ENCODE measurements at places on chromosomes 11 and 22.

DNA sequence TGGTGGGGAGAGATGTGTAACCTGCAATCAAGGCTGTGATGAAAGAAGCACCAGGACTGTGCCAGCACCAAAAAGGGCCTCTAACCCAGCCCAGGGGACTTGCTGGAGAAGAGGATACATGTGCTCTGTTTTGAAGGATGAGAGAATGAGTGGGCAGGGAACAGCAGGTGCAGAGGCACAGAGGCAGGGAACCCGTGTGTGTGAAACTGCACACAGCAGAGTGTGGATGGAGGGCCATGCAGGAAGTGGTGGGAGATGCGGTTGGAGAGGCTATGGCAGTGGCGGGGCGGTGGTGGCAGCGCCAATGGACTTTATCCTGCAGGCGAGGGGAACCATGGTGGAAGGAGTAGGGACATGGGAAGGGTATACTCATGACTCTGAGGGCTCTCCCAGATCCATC is 25.2 kb upstream of the LRRC32 start:
- DNase-seq, result no peak

DNA sequence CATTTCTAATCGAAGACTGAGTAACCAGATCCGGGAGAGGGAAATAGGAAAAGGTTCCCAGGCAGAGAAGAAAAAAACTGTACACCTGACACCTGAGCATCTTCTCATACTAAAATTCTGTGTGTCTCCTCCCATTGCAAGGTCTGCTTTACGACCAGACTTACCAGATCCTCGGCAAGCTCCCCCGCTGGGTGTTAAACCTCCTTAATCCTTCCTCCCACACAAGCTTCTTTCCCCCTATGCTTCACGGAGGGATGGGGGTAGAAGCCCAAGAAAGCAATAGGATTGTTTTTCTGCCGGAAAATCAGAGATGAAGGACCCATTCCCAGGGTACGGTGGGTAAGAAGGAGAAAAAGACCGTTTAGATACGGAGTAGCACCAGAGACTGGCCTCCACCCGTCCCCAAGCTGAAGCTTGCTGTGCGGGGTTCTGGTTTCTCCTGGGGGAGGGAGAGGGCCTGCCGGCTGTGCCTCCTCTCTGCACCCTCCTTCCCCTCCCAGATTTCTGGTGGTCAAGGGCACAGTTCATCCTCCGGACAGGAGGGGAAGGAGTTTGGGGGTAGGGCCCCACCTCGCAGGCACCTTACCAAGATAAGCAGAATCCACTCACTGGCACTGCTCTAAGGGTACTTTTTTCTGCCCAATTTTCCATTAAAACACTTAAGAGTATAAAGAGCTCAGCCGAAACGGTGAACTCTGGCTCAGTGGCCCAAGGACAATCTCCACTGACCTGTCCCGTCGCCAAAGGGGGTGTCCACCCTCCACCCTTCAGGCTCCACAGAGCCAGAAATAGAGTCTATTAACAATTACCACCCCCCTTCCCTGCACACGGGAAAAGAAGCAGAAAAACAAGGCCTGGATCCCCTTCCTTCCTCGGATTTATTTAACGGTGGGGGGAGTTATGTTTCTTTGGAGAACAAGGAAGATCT is 1.2 kb downstream of the TOB2 start:
- no peak for DNase-seq

DNA sequence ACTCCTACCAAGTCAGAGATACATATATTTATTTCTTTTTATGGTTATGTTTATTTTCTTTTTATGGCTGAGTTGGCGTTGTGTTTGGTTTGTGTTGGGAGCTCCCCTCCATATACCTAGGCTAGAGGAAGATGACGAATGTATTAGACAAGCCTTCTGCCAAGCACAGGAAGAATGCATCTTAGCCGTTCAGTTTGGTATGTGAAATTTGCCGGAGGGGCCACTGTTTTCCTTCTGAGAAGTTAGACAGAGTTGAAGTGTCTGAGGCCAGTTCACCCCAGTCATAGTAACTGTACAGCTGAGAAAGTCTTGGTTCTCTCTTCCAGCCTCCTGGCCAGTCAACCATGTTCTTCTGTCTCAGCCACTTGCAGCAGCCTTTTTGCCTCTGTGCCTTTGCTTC is 29.8 kb downstream of the TEAD1 start:
- DNase-seq, result no peak

DNA sequence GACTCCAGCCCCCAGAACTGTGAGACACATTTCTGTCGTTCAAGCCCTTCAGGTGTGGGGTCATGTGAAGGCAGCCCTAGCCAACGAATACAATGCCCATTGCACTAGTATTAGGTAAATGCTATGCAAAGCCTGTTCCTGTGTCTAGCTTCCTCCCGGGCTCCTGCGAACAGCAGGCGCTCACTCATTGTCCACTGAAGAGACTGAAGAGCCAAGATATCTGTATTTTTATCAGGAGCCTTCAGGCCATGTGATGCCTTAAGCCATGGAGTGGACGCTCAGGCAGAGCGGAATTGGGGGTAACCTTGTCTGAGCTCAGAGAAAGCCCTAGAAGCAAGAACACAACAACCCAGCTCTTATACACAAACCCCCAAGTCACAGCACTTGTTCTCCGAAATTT is 4.2 kb upstream of the TMPRSS6 start:
- DNase-seq, result no peak

DNA sequence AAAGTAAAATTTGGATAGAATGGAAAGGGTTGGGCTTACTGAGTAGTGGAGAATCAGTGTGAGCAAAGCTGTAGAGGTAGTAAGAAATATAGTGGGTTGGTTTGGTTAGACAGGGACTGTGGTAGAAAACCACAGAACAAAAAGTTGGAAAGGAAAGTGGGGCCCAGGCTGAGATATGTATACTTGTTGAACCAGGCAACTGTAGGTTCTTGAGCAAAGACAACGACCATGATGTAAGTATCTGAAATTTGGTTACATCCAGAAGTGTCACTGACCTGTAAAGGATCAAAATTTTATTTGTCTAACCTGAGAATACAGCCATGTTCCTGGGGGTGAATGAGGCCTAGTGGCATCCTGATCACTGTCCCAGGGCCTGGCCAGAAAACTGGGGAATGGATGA is 114.1 kb downstream of the STIM1 start:
- no peak for DNase-seq

DNA sequence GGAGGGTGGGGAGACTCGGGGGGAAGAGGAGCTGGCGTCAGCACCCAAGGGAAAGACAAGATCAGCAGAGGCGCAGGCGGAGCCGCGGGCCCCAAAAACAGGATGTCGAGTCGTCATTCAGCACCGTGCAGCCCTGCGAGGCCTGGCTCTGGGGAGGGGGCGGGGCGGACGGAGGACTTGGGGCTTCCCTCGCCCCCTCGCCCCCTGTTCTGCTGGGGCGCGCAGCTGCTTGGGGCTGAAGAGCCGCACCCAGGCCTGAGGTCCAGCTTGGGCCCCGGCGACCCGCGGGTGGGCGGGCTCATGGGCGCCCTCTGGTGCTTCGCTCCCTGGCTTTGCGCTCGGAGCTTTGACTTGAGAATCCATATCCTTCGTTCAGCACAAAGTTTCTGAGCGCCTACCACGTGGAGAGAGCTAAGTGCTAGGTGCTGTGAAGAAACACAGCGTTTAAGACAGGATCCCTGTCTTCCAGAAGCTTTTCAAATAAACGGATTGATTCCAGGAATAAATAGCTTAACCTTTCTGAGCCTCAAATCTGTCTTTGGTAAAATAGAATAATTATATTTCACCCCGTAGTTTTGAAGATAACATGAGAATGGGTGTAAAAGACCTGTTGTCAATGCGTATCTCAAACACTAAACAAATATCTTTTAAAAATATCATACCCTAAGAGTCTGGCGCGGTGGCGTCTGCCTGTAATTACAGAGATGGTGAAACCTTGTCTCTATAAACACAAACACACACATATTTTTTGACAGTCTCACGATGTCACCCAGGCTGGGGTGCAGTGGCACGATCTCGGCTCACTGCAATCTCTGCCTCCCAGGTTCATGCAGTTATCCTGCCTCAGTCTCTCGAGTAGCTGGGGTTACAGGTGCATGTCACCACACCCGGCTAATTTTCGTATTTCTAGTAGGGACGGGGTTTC is 929 bp upstream of the RHOG start:
- peak; percentile 82 for DNase-seq

DNA sequence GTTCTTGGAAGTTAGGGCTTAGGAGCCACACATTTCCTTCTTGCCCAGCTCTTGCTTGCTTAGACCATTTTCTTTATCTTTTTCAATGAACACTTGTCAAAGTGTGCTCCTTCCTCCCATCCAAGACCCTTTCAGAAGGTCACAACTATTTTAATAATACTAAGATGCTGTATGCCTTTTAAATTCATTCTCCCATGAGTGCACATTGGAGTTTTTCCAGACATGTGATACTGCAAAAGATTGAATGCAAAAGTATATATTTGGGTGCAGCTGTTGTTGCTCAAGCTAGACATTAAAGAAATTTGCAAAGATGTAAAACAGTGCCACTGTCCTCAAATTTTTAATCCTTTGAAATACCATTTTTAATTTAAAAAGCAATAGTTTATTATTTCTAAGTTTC is 69.3 kb upstream of the TNRC6B start:
- no peak for DNase-seq

DNA sequence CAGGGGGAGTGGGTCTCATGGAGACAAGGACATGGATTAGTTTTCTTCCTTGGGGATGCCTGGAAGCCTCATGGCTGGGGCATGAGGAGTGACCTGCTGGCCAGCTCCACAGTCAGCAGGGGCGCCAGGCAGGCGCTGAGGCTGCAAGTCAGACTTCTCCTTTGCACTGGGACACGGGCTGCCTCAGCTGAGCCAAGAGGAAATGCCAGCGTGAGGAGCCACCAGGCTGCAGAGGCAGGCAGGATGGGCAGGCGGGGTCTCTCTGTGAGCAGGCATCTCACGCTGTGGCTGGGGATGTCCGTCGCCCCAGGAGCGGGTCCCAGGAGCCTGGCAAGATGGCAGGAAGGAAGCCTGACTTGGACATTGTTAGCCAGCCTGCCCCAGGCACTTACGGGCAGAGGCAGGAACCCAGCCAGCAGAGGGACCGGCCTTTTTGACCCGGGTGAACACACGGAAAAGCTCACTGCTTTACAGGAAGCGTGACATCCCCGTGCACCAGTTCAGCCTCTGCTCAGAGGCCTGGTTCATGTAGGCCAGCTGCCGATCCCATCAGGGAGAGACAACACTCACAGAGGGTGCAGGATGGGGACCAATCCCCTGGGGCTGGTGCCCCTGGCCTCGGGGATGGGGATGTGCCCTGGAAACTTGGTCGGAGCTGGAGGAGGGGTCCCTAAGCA is 10.2 kb downstream of the GNB1L start:
- DNase-seq, result no peak

- DNase-seq, result no peak
These were observed 83.0 kb downstream of the AASDHPPT start for GRCh38 chr11:106160494-106160893.

GRCh38 chr11:121212536-121213361 is 79.8 kb upstream of the SC5D start:
- no peak for DNase-seq

GRCh38 chr11:20066783-20067156 is 93.5 kb downstream of the DBX1 start:
- no peak for DNase-seq

DNA sequence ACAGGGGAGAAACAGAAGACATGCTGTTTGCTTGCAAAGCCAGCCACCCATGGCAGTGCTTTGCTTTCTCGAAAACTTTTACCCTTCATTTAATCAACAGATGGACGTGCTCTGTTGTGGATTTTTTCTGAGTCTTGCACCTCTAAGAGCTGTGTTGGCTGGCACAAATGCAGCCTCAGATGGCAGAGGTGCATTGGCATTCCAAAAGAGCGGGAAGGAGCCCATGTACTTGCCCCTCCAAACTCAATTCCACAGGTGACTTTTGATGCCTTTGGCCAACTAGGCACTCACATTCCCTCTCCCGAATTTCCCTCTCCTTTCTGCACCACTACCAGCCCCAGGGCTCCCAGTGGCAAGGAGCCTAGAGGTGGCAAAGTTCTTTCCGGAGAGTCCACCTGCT is 1.2 kb downstream of the KIRREL3 start:
- DNase-seq, result no peak

- DNase-seq, result no peak
These were observed 64.7 kb downstream of the FCHSD2 start for GRCh38 chr11:73077454-73077853.

DNA sequence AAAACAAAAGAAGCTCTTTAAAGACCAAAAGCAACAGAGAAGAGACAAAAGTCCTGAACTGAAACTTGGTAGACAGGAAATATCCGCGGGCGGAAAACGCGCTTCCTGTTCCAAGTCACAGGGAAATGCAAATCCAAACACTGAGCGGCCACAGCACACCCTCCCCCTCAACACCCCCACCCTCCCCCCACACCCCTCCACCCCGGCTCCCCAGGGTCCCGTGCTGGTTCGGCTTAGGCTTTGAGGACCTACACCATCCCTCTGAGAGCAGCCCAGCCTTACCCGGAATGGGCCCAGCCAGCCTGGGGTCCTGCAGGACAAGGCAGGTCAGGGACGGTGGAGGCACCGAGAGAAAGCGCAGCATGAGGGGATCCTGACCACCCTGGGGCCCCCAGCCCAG is 160.4 kb downstream of the BRD1 start:
- no peak for DNase-seq

GRCh38 chr22:34880662-34881061 is 185.3 kb upstream of the ISX start:
- no peak for DNase-seq

GRCh38 chr22:39728236-39728860 is 157.8 kb downstream of the CACNA1I start:
- no peak for DNase-seq

DNA sequence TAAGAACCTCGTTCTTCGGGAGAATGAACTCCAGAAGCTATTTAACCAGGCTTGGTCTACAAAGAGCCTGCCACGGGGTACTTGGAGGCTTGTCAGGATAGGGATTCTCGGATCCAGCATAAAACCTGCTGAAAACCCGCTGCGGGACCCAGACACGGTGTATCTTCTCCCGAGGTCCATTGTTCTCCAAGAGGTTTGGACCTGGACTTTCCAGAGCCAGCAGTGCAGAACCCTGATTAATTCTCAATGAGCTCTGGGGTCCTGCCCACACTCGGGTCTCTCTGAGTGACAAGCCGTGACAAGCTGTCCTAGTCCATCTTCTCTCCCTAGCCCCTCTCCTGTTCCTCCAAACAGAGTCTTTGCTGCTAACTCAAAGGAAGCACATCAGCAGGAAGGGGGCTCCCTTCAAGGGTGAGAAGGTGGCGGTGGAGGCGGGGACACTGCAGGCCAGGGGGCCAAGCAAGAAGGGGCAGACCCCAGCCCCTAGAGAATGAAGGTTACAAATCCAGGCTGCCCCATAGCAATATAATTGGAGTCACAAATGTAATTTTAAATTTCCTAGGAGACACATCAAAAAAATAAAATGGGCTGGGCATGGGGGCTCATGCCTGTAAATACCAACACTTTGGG is 12.2 kb downstream of the SHANK2 start:
- DNase-seq, result no peak

- DNase-seq, result peak; percentile 99
These were observed 18.5 kb downstream of the NF2 start for GRCh38 chr22:29621761-29622526.
